EL (cell line): ENCODE measurements at places on chromosomes 5 and 9.

- no peak for DNase-seq
Observed at GRCh38 chr5:140603734-140604133, 29.2 kb downstream of the CD14 start.

GRCh38 chr9:18703151-18703900, 229.4 kb downstream of the ADAMTSL1 start:
- DNase-seq = no peak

- DNase-seq = no peak
Observed at GRCh38 chr5:158848634-158849033, 251.1 kb downstream of the EBF1 start.

DNA sequence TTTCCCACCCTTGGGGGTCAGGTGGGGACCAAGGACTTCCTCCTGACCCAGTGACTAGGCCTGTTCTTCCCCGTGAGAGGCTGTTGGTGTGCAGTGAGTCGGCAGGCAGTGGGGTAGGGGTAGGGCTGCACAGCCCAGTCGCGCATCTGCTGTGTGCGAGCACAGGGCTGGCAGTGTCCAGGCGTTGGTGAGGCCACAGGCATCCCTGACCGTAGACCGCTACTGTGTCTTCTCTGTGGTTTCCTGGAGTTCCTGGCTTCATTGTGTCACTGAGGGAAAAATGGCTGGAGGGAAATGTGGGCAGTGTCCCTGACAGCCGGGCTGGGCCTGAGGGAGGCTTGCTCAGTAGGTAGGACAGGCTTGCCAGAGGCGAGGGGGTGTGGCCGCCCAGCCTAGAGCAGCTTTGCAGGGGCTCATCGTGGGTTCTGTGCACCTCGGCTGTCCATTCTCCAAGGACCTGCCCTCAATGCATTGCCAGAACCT, 95.4 kb downstream of the CACNA1B start:
- no peak for DNase-seq

DNA sequence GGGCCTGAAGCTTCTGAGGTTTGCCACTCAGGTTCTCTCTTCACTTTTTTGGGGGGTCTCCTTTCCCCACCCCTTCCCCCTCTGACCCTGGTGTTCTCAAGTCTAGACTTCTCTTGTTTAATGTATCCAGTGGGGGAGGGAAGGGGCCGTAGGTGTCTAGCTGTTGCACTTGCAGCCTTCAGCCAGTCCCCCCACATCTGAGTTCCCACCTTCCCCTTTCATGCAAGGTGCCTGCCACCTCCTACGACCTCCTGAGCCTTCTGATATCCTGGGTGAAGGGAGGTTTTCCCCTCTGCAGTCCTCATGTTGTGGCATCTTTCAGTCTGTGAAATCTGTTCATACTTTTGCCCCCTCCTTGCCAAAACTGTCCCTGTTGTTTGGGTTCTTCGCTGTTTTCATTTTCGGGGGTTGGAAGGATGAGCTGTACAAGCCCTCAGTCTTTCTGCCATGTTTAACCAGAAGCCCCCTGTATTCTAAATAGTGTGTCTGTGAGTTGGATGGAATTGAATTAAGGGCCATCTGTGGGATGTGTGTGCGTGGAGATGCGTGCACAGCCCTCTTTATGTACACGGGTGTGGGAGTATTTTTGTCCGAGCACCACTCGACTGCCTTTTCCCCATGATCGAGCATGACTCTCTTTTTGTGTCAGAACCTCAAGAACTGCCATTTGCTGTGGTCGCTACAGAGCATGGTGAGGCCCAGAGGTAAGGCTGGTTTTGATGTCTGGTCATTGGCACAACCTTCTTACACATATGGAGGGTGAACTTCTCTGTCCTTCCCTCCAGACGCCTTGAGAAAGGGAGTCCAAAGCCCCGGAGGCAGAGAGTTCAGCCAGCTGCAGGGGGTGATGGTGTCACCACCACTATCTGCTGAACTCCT, 23.6 kb downstream of the PRRC2B start:
- peak; percentile 43 for DNase-seq

- no peak for DNase-seq
Observed at GRCh38 chr5:66860199-66860975, 264.2 kb downstream of the MAST4 start.

DNA sequence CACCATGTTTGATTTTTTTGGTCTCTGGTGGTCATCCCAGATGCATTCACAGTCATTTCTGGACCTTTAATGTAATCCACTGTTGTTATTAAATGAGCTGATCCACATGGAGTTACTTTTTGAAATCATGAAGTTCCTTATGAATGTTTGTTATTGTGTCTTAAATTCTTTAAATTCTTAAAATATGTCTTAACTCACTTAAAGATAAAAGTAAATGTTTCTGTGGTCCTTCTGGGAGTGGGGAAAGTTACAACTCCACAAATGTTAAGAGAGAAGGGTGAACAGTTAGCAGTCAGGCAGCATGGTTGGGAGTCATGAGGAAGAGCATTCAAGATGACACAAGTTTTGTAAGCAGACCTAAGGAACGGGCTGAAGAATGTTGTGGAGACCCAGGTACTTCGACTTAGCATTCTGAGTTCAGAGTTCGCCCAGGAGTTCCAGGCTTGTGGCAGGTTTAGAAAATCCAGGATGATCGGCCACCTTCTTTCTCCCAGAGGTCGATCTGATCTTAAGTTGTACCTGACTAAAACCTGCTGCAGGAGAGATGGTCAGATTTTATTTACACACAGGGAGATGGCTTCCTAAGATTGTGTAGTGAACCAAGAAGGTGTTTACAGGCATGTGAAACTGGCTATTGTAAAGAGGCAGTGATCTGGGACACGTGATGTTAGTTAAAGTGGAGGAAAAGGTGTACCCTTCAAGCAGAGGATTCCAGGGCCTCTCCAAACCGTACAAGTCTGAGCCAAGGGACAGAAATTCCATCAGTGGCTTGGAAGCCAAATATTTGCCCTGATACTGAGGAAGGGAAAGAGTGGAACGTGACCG, 17.2 kb downstream of the SLC1A1 start:
- DNase-seq = peak; percentile 69

DNA sequence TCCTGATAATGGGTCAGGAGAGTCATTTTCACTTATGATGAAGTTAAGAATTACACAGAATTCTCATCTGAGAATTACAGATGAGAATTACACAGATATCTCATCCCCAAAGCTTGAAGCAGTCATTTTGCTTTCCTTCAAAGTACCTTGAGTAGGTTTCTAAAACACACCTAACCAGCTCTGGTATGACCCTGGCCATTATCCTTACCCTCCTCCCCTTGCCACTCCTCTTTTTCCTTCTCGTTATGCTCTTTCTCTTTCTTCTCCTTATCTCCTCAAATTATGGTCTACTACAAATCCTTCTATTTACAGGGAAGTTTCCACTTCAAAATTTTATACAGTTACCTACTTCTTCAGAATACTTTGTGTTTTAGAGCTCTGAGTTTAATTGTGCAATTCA, 44.5 kb downstream of the MEF2C start:
- DNase-seq = no peak
